Upper lobe of left lung (tissue), 6 donors: ENCODE measurements at places on chromosomes 13 and 19. TPM values are rescaled to one million over a fixed set of nuclear protein-coding genes. Genes with fewer than 3 reads are reported as not detected.

The OR7C1 gene
- not detected for total RNA-seq

The CCDC97 gene
- total RNA-seq = 23.5 TPM

The ZNF112 gene
- 6.3 TPM for total RNA-seq

The FFAR1 gene
- total RNA-seq = not detected

- H3K27me3 ChIP-seq = no peaks in the 10 kb centered on the region
- no peaks in the 10 kb centered on the region for H3K36me3 ChIP-seq
- H3K27ac ChIP-seq = no peak overlapping the region
Measured at GRCh38 chr13:36717966-36718545, 44.2 kb downstream of the SERTM1 start.

DNA sequence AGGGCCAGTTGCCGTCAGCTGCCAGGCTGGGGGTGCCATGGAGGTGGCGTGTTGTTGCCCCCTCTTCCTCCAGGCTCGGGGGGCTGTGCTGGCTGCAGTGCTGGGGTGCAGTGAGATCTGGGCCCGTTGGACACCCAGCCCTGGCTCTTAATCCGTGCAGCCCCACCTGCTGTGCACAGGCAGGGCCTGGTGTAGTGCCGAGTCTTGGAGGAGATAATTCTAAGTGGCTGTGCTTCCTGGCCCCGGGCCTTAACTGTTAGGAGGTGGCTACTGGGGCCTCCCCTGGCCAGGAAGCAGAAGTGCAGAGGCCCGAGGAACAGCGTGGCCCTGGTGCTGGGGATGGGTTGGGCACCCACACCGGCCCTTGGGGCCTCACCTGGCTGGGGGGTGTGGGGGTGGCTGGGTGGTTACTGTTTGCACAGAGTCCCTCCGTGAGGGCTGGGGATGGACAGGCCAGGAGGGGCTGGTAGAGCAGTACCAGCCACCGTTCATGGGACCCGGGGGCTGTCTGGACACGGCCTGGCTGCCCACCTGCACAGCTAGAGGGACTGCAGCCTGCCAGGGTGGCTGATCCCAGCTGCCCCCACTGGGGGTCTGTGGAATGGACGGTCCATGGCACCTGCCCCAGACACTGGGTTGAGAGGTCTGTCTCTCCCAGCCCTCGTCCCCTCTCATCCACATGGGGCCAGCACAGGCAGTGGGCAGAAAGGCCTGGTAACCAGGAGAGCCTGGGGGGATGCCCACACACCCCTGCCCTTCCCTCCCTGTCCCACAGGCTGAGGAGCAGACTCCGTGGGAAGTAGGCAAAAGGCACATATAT is 3.3 kb downstream of the GPX4 start:
- H3K4me1 ChIP-seq = peaks cover 40% of the 10 kb centered on the region
- H3K4me3 ChIP-seq = no peak overlapping the region
- peak overlapping the region; percentile 2 for H3K27ac ChIP-seq
- H3K36me3 ChIP-seq = peaks cover 65% of the 10 kb centered on the region
- peak; percentile 82 for DNase-seq

- no peaks in the 10 kb centered on the region for H3K4me1 ChIP-seq
- H3K27me3 ChIP-seq = no peaks in the 10 kb centered on the region
- H3K27ac ChIP-seq = no peak overlapping the region
- H3K36me3 ChIP-seq = no peaks in the 10 kb centered on the region
- H3K4me3 ChIP-seq = no peak overlapping the region
Measured at GRCh38 chr13:111383591-111384440, 63.4 kb downstream of the TEX29 start.

DNA sequence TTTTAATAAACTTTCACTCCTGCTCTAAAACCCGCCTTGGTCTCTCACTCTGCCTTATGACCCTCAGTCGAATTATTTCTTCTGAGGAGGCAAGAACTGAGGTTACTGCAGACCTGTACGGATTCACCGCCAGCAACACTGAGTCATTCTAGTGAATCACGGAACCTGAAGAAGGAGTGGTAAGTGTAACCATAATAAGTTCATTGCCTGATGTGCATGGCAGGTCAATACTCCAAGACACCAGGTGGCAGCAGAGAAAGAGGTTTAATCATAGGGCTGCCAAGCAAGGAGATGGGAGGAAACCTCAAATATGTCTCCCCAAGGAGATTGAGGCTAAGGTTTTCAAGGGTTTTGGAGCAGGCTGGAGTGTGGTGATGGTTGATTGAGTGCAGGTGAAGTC is 204.3 kb upstream of the IPO5 start:
- no peak overlapping the region for H3K4me3 ChIP-seq
- H3K27ac ChIP-seq = no peak overlapping the region
- DNase-seq = no peak
- H3K27me3 ChIP-seq = no peaks in the 10 kb centered on the region
- no peaks in the 10 kb centered on the region for H3K36me3 ChIP-seq

DNA sequence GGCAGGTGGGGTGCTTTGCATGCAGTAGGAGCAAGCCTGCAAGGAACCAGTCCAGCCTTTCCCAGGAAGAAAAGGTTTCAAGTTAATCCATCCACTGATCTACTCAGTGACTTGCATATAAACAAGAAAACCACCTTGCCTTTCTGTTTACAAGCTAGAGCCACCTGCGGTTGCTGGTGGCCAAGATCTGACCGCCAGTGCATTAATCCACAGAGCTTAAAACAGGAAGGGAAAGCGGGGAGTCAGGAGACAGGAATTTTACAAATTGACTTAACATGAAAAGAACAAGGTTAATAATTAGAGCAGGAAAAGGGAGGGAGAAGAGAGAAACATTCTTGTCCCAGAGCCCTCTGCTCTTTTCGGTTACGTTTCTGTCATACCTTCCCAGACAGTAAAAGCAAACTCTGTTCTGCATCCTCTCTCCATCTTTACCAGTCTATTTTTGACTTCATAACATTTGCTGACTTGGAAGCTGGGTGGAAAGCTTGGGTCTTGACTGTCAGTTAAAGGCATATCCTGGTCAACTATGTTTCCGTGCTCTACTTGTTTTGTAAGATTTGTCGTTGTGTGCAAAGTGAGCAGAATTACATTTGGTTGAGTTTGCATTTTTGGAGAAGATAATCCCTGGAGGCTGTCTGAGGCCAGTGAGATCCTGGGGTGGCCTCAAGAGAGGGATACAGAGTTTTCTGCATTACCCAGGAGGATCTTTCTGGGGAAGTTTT is 760.6 kb downstream of the EFNB2 start:
- no peaks in the 10 kb centered on the region for H3K4me1 ChIP-seq
- no peaks in the 10 kb centered on the region for H3K36me3 ChIP-seq
- DNase-seq = no peak
- H3K27ac ChIP-seq = no peak overlapping the region

GRCh38 chr13:27259831-27260230 is 8.5 kb downstream of the RPL21 start:
- H3K4me3 ChIP-seq = no peak overlapping the region
- no peaks in the 10 kb centered on the region for H3K27me3 ChIP-seq
- no peak for DNase-seq
- H3K36me3 ChIP-seq = peaks cover 35% of the 10 kb centered on the region
- H3K4me1 ChIP-seq = peaks cover 25% of the 10 kb centered on the region
- H3K27ac ChIP-seq = peak overlapping the region; percentile 15

DNA sequence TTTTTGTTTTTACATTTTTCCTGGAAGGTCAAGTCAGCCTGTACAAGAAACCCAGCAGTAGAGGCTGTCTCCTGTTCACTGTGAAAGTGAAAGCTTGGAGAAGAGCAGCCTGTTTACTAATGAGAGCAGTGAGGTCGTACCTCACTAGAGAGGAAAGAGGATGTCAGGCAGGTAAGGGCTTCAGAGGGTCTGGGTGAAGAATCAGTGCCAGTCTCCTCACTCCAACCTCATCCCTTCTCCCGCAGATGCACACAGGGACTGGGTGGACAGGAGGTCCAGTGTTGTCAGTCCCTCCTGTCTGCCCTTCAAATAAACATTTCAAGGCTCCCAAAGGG is 462.5 kb downstream of the KLF5 start:
- H3K4me3 ChIP-seq = no peak overlapping the region
- DNase-seq = no peak
- H3K27me3 ChIP-seq = no peaks in the 10 kb centered on the region
- H3K27ac ChIP-seq = no peak overlapping the region
- H3K36me3 ChIP-seq = no peaks in the 10 kb centered on the region
- H3K4me1 ChIP-seq = no peaks in the 10 kb centered on the region

- no peaks in the 10 kb centered on the region for H3K36me3 ChIP-seq
- no peak overlapping the region for H3K4me3 ChIP-seq
- no peak for DNase-seq
- H3K4me1 ChIP-seq = no peaks in the 10 kb centered on the region
- H3K27ac ChIP-seq = no peak overlapping the region
Measured at GRCh38 chr13:110580800-110581199, 19.3 kb upstream of the RAB20 start.
